Naive thymus-derived CD8-positive, alpha-beta T cell (primary cell): ENCODE measurements at places on chromosomes 2 and 18. TPM values are rescaled to one million over a fixed set of nuclear protein-coding genes. Genes with fewer than 3 reads are reported as not detected.

DNA sequence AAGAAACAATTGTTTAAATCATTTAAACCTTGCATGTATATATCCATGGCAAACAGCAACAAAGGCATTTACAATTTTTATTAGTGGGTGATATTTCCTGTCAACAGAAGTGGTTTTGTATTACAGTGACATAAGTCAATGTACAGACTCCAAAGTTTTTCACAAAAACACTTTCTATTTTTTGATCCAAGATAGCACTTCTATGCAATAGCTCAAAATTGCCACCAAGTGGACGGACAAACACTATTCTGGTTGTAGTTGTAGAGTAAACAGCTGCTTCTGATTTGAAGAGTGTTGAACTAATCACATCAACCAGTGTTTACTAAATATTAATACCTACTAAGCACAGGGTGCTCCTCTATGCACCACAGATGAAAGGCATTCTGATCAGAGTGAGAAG lies 421.4 kb downstream of the NCKAP5 start:
- H3K27ac ChIP-seq = no peak overlapping the region
- H3K27me3 ChIP-seq = no peaks in the 10 kb centered on the region
- H3K4me3 ChIP-seq = no peak overlapping the region
- no peak for DNase-seq
- no peaks in the 10 kb centered on the region for H3K4me1 ChIP-seq

DNA sequence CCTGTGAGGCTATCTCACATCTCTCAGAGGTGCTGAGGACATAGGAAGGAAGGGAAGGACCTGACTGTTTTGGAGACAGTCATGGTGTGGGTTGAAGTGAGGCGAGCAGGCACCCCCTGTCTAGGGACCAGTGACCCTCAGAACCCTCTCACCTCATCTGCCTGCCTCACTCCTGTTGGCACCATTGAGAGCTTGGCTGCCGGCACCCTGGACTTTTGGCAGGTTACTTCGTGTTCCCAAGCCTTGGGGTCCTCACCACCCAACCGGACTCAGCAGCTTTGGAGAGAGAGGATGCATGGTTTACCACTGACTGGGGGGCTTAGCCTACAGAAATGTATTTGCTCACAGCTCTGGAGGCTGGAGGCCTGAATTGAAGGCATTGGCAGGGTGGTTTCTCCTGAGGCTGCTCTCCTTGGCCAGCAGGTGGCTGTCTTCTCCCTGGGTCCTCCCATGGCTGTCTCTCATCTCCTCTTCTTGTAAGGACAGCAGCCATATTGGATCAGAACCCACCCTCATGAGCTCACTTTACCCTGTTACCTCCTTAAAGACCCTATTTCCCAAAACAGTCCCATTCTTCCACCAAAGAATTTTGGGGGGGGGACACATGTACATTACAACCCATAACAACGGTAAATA lies 142.0 kb downstream of the TSN start:
- no peak for DNase-seq
- H3K27me3 ChIP-seq = peaks cover 2% of the 10 kb centered on the region
- no peaks in the 10 kb centered on the region for H3K4me1 ChIP-seq
- no peaks in the 10 kb centered on the region for H3K36me3 ChIP-seq
- H3K27ac ChIP-seq = no peak overlapping the region
- no peak overlapping the region for H3K4me3 ChIP-seq

DNA sequence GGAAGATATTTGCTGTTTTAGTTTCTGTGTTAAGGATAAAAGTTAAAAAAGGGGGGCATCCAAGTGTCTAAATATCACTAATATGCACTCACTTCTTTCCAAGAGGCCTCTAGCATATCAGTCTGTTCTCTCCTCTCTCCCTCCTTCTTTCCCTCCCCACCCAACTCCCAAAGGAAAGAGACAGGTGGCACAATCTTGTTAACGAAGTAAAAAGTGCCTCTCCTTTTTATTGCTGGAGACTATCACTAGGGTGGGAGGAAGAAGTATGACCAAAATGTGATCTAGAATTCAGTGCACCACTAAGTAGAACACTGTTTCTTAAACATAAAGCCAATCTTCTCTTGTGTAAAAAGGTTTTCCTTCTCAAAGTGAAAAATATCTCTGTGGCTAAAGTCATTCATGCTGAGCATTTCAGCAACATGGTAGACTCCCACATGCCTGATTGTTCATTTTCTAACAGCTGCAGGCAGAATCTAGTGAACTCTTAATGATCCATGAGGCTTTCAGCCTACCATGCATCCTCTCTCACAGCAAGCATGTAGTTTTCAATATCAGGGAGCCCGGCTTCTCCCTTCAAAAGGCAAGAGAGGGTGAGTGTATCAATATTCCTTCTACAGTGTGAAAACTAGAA lies 39.5 kb downstream of the RNU4ATAC start:
- peaks cover 48% of the 10 kb centered on the region for H3K4me1 ChIP-seq
- H3K36me3 ChIP-seq = peaks cover 23% of the 10 kb centered on the region
- H3K4me3 ChIP-seq = no peak overlapping the region
- no peaks in the 10 kb centered on the region for H3K27me3 ChIP-seq
- no peak overlapping the region for H3K27ac ChIP-seq
- no peak for DNase-seq

MFSD2B gene
- total RNA-seq = not detected

- DNase-seq = no peak
- H3K27me3 ChIP-seq = no peaks in the 10 kb centered on the region
- no peak overlapping the region for H3K4me3 ChIP-seq
Measured at GRCh38 chr18:26357960-26358359, 131.7 kb downstream of the TAF4B start.

LYPD6B gene
- total RNA-seq = not detected

UGT1A10 gene
- not detected for total RNA-seq

DNAH7 gene
- total RNA-seq = not detected

DNA sequence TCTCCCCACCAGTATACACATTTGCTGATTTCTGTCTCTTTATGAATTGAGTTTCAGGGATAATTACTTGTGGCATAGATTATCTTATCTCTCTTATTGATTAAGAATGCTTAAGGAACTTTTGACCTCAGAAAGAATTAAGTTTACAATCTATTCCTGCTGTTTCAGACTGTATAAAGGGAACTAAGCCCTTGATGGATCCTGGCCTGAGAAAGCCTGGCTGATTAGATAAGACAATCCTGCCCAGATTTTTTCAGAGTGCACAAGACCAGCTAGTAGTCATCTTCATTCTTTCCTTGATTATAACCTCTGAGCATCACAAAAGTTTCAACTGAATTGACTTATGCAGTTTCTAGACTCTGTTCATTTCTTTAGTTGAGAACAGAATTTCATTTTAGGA lies 22.7 kb upstream of the TFPI start:
- no peak overlapping the region for H3K4me3 ChIP-seq
- no peak for DNase-seq
- no peak overlapping the region for H3K27ac ChIP-seq
- H3K27me3 ChIP-seq = peaks cover 3% of the 10 kb centered on the region

- DNase-seq = no peak
- H3K27ac ChIP-seq = no peak overlapping the region
- H3K27me3 ChIP-seq = no peaks in the 10 kb centered on the region
- H3K4me3 ChIP-seq = no peak overlapping the region
Measured at GRCh38 chr2:238462782-238463396, 36.2 kb downstream of the ASB1 start.

DNA sequence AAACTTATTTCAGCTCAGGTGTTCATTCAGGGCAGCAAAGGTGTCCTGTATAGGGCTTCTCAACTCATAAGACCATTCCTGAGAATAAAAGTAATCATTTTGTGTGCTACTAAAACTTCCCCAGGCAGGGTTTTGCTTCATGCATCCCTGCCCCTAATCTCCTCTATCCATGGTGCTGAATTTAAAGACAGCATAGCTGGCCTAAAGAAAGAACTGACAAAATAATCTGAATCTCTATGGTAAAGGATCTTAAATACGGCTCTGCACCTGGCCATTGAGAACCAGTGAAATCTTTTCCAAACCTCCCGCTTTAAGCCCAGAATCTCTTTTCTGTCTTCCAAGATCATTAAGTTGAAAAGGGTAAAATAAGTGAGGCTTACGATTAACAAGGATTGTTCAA lies 292.1 kb upstream of the KLHL29 start:
- H3K27ac ChIP-seq = no peak overlapping the region
- peaks cover 12% of the 10 kb centered on the region for H3K36me3 ChIP-seq
- no peak for DNase-seq
- H3K27me3 ChIP-seq = peaks cover 6% of the 10 kb centered on the region
- H3K4me1 ChIP-seq = no peaks in the 10 kb centered on the region

DNA sequence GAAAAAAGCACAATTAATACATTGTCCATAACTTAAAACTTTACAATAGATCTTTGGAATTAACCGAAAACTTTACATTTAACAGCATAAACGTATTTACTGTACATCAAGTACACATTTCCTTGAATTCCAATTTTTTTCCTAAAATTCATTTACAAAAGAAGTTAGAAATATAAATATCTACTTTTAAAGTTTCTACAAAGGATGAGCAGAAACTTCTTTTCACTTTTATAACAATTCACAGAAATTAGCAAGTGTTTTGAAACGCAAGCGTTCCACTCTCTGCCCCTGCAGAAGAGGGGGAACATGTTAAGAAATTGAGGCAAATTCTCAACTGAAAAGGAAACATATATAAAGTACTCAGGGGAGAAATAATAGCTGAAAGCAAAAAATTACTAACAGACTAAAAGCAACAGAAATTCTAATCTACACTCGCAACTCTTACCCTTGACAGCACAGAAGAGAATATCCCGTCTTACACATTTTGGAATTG lies 1.5 kb downstream of the NFE2L2 start:
- no peaks in the 10 kb centered on the region for H3K27me3 ChIP-seq
- no peak for DNase-seq
- H3K36me3 ChIP-seq = no peaks in the 10 kb centered on the region
- H3K4me1 ChIP-seq = peaks cover 16% of the 10 kb centered on the region
- peak overlapping the region; percentile 95 for H3K27ac ChIP-seq

- H3K36me3 ChIP-seq = no peaks in the 10 kb centered on the region
- H3K27me3 ChIP-seq = peaks cover 37% of the 10 kb centered on the region
- no peaks in the 10 kb centered on the region for H3K4me1 ChIP-seq
Measured at GRCh38 chr2:219698748-219699439, 71.5 kb downstream of the SLC4A3 start.

ERMN gene
- 5.3 TPM for total RNA-seq

SERPINB12 gene
- total RNA-seq = not detected

GRCh38 chr2:159960414-159960813 lies 102.0 kb downstream of the PLA2R1 start:
- DNase-seq = no peak
- H3K4me3 ChIP-seq = no peak overlapping the region
- H3K27me3 ChIP-seq = no peaks in the 10 kb centered on the region
- H3K4me1 ChIP-seq = no peaks in the 10 kb centered on the region

- peak overlapping the region; percentile 24 for H3K27ac ChIP-seq
- no peak for DNase-seq
- no peaks in the 10 kb centered on the region for H3K36me3 ChIP-seq
- peaks cover 23% of the 10 kb centered on the region for H3K4me1 ChIP-seq
- no peak overlapping the region for H3K4me3 ChIP-seq
- no peaks in the 10 kb centered on the region for H3K27me3 ChIP-seq
Measured at GRCh38 chr2:227415538-227416424, 28.0 kb upstream of the SCYGR1 start.

DNA sequence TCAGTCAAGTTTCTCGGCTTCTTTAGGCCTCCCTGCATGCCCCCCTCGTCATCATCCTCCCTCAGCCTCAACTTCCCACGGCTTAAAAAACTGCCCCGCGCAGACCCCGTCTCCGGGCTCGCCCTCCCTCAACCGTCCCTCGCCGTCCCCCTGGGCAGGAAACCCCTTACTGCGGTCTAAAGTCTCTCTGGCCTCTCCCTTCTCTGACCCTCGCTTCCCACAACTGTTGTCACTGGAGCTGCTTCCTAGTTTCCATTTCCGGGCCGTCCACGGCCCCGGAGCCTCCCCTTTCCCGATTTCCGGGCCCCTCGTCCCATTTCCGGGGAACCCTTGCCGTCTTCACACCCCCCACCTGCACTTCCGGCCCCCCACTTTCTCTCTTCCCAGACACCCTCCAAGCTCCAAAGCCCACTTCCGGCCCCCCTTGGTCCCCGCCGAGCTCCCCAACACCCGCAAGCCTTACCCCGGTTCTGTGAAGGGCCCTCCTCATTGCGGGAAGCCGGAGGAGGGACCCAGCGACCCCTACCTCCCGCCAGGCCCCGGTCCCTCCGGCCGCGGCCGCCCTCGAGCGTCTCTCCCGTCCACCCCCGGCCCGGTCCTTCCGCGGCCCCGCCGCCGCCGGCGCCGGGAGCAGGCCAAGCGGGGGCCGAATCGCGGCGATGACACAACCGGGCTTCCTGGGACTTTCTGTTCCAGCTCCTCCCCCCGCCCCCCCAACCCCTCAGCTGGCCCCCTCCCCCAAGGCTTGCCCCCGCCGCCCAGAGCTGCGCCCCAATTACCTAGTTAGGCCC lies 513 bp downstream of the TRIP12 start:
- H3K4me1 ChIP-seq = peaks cover 32% of the 10 kb centered on the region
- DNase-seq = peak; percentile 58
- H3K27me3 ChIP-seq = no peaks in the 10 kb centered on the region
- peak overlapping the region; percentile 98 for H3K4me3 ChIP-seq

GRCh38 chr2:69185807-69186206 lies 172.8 kb downstream of the ANTXR1 start:
- peaks cover 9% of the 10 kb centered on the region for H3K27me3 ChIP-seq
- no peak overlapping the region for H3K4me3 ChIP-seq
- H3K36me3 ChIP-seq = no peaks in the 10 kb centered on the region
- H3K4me1 ChIP-seq = no peaks in the 10 kb centered on the region

LRATD1 gene
- total RNA-seq = not detected

PID1 gene
- 0.18 TPM for total RNA-seq

GRCh38 chr2:197893403-197894177 lies 89.2 kb downstream of the PLCL1 start:
- H3K4me1 ChIP-seq = peaks cover 38% of the 10 kb centered on the region
- H3K27me3 ChIP-seq = peaks cover 4% of the 10 kb centered on the region
- no peak for DNase-seq
- no peaks in the 10 kb centered on the region for H3K36me3 ChIP-seq
- H3K27ac ChIP-seq = no peak overlapping the region

MAPRE3 gene
- total RNA-seq = 3.8 TPM

GAREM1 gene
- 1.2 TPM for total RNA-seq

GRCh38 chr2:101971836-101972235 lies 19.9 kb upstream of the IL1R2 start:
- DNase-seq = no peak
- H3K4me3 ChIP-seq = no peak overlapping the region
- no peak overlapping the region for H3K27ac ChIP-seq
- no peaks in the 10 kb centered on the region for H3K36me3 ChIP-seq
- no peaks in the 10 kb centered on the region for H3K4me1 ChIP-seq

DCDC2C gene
- not detected for total RNA-seq

GRCh38 chr18:2497797-2498196 lies 73.5 kb downstream of the METTL4 start:
- no peaks in the 10 kb centered on the region for H3K27me3 ChIP-seq
- DNase-seq = no peak
- H3K27ac ChIP-seq = no peak overlapping the region
- no peaks in the 10 kb centered on the region for H3K4me1 ChIP-seq

- DNase-seq = no peak
- no peaks in the 10 kb centered on the region for H3K4me1 ChIP-seq
- H3K27ac ChIP-seq = no peak overlapping the region
- no peaks in the 10 kb centered on the region for H3K27me3 ChIP-seq
- H3K4me3 ChIP-seq = no peak overlapping the region
Measured at GRCh38 chr2:10109311-10109710, 13.2 kb upstream of the RRM2 start.
